ENCODE measurements at places on chromosomes 1 and 21. TPM values are rescaled to one million over a fixed set of nuclear protein-coding genes. Genes with fewer than 3 reads are reported as not detected.
A peak's percentile ranks its signal among the peaks of the same experiment; 100 is the strongest.

The GBP7 gene
- not detected for total RNA-seq

The SDC3 gene
- 50.3 TPM for total RNA-seq

DNA sequence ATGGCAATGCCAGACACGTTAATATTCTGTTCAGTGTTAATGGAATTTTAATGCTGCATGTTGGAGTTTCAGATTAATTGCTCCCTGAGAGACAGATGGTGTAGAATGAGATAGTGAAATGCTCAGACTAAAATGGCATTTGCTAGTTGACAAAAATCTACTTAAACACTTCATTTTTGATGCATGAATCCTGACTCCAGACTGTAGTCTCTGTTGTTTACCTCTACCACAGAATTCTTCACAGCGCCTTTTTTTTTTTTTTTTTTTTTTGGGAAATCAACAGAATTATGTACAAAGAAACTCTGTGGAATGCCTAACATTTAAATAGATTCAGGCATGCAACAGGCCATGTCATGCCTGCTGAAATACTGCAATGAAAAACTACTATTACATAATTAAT, 111.3 kb downstream of the PLPPR5 start:
- no peak for DNase-seq

- no peak for DNase-seq
These were observed 6.2 kb downstream of the SLC26A9 start for GRCh38 chr1:205936846-205937586.

GRCh38 chr21:34116569-34116968, 43.2 kb downstream of the MRPS6 start:
- no peak for DNase-seq

GRCh38 chr1:228007801-228008341, 1.1 kb downstream of the WNT3A start:
- DNase-seq = peak; percentile 47

DNA sequence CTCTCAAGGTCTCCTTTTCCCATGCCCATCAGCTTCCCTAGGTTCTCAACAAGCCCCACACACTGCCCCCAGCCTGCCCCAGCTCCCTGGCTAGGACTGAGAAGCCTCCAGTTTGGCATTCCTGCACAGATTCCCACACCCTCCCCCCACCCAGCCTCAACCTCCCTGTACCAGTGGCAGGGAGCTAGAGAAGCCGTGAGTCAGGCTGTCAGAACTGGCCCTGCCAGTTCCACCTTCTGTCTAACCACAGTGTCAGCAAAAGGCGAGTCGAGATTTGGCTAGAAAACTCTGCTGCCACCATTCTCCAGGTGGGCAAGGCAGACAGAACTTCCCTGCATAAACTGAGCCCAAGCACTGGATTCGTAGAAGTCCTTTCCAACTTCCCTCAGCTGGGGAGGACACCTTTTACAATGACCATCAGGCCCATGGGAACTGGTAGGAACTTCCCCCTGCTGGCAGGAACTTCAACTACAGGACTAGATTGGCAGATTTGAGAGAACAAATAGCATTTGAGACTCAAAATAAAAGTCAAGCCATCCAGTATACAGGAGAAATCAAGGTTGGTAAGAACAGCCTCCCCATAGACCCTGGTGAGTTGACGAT, 31.0 kb downstream of the TNNT2 start:
- no peak for DNase-seq

GRCh38 chr1:108569097-108569728, 9.3 kb downstream of the EEIG2 start:
- no peak for DNase-seq

GRCh38 chr1:56934430-56935060, 31.3 kb downstream of the C8B start:
- no peak for DNase-seq

GRCh38 chr1:183869664-183870063, 64.7 kb downstream of the RGL1 start:
- no peak for DNase-seq

DNA sequence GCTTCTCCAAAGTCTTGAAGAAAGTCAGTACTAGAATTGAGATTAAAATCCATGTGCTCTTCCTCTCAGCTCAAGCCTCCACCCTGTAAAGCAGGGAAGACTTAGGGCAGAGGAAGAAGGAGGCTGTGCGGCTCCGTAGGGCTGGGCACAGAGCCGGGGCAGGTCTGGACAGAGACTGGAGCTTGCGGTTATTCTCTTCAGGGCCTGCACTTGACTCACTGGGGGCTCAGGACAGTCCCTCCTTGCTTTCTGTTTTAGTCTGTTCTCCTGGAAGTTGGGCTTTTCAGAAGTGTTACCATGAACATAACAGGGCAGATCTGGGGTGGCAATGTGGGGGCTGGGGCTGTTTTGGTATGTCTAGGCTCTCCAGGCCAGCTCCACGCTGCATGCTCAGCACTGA, 21.6 kb upstream of the TRABD2B start:
- no peak for DNase-seq

All from esophagus muscularis mucosa (tissue), 4 donors.